ENCODE measurements at places on chromosomes 6 and 20.

GRCh38 chr6:148780918-148781436 lies 34.1 kb downstream of the UST start:
- DNase-seq = no peak

DNA sequence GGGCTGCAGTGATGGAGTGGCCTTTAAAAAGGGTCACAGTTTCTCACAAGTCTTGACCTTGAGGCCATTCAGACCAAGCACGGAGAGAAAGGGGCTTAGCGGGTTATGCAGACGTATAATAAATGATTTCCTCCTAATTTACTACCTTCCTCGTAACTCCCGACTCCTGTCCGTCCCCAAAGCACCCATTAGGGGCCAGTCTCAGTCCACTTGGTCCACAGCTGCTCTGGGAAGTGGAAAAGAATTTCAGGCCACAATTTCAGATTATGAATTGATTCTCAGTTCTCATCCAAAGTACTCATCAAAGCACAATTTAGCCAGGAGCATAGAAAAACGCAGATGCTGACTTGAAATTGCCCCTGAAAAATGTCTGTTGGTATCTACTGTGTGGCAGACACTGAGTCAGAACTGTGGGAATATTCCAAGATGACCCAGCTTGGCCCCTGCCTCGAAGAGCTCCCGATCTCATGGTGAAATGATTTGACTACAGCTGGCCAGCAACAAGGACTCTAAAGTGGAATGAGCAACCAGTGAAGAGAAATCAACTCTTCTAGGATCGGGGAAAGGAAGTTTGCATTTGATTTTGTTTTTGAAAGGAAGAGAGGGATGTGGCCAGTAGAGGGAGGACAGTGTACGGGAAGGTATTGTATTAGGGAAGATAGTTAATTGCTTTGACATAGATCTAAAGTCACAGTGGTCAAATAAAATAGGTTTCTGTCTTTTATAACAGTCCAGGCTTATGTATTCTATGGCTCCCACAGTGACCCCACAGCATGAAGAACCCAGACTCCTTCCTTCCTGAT lies 15.2 kb upstream of the STK35 start:
- DNase-seq = no peak

DNA sequence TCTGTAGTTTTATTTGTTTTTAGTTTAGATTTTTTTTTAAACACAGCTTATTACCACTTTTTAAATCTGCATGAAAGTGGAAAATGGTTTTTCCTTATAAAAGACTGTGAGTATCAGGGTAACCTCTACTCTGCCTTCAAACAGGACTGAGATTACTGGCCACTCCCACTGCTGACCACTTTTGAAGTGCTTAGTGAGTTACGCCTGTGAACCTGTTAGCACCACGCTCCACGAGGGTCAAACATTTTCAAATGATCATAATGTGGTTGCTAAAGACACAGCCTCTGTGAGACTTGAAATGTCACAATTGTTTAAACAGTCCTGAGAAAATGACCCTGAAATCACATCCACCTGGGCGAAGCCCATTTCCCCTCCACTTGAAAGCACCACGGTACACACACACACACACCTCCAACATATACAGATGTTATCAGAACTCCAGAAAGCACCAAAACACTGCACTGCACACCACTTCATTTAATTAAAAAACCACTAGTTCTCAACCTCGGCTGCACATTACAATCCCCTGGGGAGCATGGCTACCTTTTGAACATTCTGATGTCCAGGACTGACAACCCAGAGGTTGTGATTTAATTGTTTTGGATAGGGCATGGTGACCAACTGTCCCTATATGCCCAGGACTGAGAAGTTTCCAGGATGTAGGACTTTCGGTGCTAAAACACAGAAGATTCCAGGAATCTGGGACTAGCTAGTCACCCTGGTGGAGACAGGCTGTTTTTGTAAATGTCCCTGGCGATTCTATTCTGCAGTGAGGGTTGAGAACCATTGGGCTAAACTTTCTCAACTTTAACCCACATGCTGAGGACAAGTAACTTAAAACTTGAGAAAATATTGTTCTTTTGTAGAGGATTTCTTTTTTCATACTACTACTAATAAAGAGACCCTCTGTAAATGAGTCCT lies 176.4 kb upstream of the MYLIP start:
- DNase-seq = no peak

- DNase-seq = no peak
Measured at GRCh38 chr6:37696220-37696840, 1.4 kb downstream of the MDGA1 start.

GRCh38 chr6:161918109-161918531 lies 644.3 kb upstream of the AGPAT4 start:
- DNase-seq = no peak

DNA sequence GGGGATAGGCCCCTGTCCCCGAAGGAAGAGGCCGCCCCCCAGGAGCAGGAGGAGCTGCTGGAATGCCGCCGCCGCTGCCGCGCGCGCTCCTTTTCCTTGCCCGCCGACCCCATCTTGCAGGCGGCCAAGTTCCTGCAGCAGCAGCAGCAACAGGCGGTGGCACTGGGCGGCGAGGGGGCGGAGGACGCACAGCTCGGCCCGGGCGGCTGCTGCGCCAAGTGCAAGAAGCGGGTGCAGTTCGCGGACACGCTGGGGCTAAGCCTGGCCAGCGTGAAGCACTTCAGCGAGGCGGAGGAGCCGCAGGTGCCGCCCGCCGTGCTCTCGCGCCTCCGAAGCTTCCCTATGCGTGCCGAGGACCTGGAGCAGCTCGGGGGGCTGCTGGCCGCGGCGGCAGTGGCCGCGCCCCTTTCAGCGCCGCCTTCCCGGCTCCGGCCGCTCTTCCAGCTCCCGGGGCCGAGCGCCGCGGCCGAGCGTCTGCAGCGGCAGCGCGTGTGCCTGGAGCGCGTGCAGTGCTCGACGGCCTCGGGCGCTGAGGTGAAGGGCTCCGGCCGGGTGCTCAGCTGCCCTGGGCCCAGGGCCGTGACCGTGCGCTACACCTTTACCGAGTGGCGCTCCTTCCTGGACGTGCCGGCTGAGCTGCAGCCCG lies 630 bp downstream of the PPP1R3G start:
- no peak for DNase-seq

GRCh38 chr6:14517516-14518105 lies 400.0 kb downstream of the CD83 start:
- DNase-seq = no peak

- DNase-seq = no peak
Measured at GRCh38 chr6:69570106-69570505, 226.7 kb downstream of the LMBRD1 start.

- DNase-seq = no peak
Measured at GRCh38 chr6:40181367-40181766, 247.1 kb upstream of the MOCS1 start.

- DNase-seq = no peak
Measured at GRCh38 chr6:68777956-68778355, 142.9 kb downstream of the ADGRB3 start.

DNA sequence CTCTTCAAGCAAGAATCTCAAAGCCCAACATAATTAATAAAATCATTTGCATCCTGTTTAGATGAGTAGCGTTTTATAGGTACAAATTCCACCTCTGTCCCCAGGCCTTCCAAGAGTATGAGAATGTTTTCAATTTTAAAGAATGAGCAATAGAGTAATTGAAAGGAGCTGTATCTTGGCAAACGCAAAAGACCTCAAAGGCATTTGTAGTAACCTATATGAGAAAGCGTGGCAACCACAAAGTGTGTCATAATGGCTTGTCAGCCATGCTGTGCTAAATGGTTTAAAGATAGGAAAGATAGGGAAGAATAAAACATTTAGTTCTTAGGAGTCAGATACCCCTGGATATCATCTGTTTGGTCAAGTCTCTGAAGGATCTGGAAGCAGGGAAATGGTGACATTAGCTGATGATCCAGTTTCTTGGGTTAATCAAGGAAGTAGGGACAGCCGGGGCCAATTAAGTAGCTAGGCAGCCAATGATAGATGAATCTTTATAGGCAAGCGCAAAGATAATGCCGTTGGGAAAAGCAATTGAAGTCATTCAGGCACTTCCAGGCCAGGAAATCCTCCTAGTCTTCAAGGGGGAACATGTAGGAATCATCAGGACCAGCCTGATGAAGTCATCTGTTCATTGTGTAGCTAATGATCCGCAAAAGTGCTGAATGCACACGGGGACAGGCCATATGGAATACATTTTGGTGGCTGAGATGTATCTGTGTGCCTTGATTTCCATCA lies 71.5 kb upstream of the ISM1 start:
- no peak for DNase-seq

GRCh38 chr6:6930223-6930880 lies 177.4 kb upstream of the RREB1 start:
- no peak for DNase-seq

DNA sequence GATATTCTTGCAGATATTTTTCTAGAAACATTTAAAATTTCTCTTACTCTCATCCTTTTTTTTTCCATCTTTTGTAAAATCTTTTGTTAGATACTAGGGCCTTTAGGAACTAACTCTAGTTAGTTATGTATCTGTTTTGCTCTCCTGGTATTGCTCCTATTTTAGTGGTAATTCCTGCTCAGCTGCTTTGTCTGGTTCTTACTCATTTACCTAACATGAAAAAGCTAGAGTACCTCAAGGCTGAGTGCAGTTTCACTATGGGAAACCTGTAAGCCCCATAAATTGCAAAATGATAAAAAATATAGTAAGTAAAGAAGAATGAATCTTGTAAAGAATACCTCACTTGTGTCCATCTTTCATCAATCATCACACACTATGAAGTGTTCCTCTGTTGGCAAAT lies 1602.0 kb downstream of the GRIK2 start:
- DNase-seq = no peak

DNA sequence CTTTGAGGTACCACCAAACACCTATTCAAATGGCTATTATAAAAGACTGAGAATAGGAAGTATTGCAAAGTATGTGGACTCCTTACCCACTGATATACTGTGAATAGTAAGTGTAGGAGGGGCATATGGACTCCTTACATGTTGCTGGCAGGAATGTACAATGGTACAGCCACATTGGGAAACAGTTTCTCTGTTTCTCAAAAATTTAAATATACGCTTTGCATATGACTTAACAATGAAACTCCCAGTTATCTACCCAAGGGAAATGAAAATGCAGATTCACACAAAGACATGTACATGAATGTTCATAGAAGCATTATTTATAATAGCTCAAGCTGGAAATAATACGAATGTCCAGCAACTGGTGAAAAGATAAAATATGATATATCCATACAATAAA lies 5.5 kb upstream of the ENPP1 start:
- DNase-seq = no peak

DNA sequence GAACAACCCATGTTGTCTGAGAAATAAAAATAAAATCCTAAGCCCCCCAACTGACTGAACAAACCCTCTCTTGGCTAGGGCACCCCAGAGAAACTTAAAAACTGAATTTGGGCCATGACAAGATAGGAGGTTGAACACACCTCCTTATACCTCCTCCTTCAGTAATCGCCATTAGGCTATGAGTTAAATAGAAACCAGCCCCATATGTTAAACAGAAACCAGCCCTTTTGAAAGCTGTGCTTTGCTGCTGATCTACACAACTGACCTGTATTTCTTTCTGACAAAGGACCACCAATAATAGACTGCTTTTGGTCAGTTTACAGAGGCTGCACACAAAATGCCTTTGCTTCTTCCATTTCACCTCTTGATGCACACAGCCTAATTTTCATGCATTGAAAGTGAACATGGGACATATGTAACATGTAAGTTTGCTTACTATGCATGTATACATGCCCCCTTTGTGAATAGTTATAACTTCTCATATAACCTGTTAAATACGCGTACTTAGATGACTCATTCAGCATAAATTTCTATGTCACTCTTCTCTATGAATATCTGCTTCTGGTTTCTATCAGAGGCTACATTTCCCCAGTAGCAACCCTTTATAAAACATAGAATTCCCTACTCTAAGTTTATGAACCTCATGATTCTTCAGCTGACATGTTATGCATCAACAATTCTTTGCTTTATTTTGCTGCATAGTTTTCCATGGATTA lies 462.9 kb downstream of the COL12A1 start:
- no peak for DNase-seq

DNA sequence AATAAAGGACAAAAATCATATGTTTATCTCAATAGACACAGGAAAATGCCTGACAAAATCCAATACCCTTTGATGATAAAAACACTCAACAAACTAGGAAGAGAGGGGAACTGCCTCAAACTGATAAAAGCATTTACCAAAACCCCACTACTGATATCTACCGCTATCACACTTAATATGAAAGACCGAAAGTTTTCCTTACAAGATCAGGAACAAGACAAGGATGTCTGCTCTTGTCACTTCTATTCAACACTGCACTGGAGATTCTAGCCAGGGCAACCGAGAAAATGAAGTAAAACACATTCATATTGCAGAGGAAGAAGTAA lies 25.1 kb downstream of the GZF1 start:
- DNase-seq = no peak

GRCh38 chr6:120826253-120826652 lies 508.0 kb downstream of the TBC1D32 start:
- DNase-seq = no peak

- DNase-seq = no peak
Measured at GRCh38 chr20:33038243-33038642, 6.8 kb downstream of the BPIFB6 start.

- DNase-seq = no peak
Measured at GRCh38 chr6:36655085-36655724, 23.3 kb upstream of the CDKN1A start.

DNA sequence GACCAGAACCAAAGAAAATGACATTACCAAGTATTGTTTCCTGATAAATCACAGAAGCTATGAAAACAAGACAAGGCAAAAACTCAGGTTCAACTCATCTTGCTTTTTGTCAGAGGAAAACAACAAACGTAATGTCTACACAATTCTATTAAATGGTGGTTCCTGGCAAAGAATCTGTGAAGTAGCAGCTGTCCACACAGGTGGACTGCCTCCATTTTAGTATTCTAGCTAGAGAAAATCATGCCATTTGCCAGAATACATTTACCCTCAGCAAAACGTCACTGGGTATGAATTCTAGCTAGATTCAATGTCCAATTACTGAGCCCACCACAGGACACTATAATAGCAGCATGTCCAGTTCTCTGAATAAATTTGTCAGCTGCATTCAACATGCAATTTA lies 125.4 kb downstream of the ADGRB3 start:
- DNase-seq = no peak

GRCh38 chr6:3871515-3871914 lies 22.3 kb downstream of the FAM50B start:
- DNase-seq = no peak

DNA sequence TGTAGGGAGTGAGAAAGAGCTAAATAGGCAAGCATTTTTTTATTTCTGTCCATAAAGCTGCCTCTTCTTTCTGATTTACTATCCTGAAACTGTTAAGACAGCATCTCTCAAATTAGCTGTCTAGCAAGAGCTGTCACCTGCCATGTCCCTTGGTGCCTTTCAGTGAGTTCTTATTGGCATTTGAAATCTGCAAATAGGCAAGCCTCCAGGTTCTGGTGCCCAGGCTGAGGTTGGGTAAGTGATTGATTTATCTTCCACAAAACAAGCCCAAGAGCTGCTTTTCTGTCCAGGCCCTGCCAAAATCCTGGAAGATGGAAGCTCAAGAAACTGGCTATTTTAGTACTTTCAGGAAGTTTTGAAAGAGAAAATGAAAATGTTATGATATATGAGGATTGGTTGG lies 22.4 kb downstream of the MANEA start:
- no peak for DNase-seq

Data from dorsolateral prefrontal cortex (tissue), 122 donors.